Psoas muscle (tissue), 8 donors: ENCODE measurements at places on chromosomes 13 and 19. TPM values are rescaled to one million over a fixed set of nuclear protein-coding genes. Genes with fewer than 3 reads are reported as not detected.
A peak's percentile ranks its signal among the peaks of the same experiment; 100 is the strongest.

- DNase-seq, result no peak
These were observed 320.3 kb downstream of the SUCLA2 start for GRCh38 chr13:47680748-47681147.

The FARP1 gene
- 5.7 TPM for polyA plus RNA-seq

The NTF4 gene
- polyA plus RNA-seq, result 5.6 TPM

DNA sequence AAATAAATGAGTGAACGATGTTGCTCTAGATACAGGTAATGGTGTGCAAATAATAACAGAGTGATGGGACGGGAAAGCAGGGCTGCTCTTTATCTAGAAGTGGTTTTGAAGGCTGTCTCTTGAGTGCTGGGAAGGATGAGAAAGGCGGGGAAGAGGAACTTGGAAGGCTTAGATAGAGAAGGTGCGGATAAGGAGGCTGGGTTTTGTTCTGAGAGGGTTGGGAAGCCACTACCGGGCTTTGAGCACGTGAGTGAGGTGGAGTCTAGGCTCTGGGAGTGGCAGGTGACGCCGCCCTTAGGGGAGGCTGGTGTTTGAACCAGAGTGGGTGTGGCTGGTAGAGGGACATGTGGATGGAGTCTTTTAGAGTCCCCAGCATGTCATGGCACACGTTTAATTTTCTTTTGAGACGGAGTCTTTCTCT lies 811 bp downstream of the ARMC6 start:
- DNase-seq, result peak; percentile 33

GRCh38 chr19:17775245-17775927 lies 19.6 kb upstream of the B3GNT3 start:
- no peak for DNase-seq

The CPB2 gene
- polyA plus RNA-seq, result not detected

GRCh38 chr19:38850976-38851621 lies 1.3 kb upstream of the HNRNPL start:
- peak; percentile 74 for DNase-seq

GRCh38 chr19:34471906-34472700 lies 9.5 kb upstream of the WTIP start:
- no peak for DNase-seq

GRCh38 chr19:42122691-42123607 lies 9.3 kb downstream of the POU2F2 start:
- no peak for DNase-seq

The IZUMO2 gene
- polyA plus RNA-seq, result not detected

DNA sequence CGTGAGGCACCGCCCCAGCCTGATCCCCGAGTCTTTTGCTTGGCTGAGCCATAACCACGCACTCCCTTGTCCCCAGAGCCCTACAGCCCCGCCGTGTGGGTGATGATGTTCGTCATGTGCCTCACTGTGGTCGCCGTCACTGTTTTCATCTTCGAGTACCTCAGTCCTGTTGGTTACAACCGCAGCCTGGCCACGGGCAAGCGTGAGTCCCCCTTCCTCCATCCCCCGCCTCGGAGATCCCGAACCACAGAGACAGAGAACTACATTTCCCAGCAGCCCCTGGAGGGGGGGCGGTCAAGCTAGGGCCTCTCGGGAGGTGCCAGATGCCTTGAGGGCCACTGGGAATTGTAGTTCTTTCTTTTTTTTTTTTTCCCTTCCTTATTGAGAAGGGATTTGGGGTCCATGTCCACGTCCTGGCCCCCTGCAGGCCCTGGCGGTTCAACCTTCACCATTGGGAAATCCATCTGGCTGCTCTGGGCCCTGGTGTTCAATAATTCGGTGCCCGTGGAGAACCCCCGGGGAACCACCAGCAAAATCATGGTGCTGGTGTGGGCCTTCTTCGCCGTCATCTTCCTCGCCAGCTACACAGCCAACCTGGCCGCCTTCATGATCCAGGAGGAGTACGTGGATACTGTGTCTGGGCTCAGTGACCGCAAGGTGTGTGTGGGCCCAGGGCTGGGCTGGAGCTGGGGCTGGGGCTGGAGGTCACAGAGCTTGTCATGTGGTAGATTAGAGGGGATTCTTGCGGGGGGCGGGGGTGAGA lies 25.9 kb downstream of the GRIN2D start:
- peak; percentile 47 for DNase-seq

- DNase-seq, result no peak
These were observed 152.5 kb upstream of the SOX1 start for GRCh38 chr13:111914241-111915103.

- DNase-seq, result no peak
These were observed 18.6 kb downstream of the C19orf81 start for GRCh38 chr19:50667759-50668231.

The DZIP1 gene
- polyA plus RNA-seq, result 0.91 TPM

DNA sequence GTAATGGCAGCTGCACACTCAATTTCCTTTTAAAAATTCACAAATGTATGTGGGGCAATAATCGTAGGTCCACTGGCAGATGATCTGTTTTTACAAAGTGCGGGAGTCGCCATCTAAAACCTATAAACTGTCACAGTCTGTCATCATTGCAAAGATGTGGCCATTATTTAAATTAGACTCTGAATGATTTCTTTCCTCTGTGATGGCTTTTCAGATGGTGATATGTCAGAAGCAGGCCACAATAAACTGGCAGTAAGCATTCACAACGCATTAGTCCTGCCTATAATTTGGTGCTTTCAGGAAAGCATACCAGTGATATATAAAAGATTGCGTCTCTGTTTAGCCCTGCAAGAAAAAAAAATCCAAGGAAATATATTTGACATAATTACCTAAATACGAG lies 226.8 kb downstream of the TBC1D4 start:
- no peak for DNase-seq

DNA sequence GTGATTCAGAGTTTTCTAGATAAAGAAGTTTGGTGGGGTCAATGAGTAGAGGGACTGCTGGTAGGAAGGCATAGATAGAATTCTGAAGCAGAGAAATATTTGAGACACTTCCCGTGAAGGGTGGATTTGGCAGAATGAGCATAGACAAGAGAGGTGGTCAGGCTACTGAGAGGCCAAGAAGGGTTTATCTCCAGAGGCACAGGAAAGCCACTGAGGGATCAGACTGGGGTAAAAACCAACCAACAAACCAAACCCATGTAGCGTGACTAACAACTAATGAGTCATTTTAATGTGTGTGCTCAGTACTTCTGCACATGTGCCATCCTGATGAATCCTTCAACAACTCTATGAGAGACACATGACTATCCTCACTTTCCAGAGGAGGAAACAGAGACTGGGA lies 60.0 kb upstream of the SERP2 start:
- no peak for DNase-seq

GRCh38 chr19:2592824-2593223 lies 109.7 kb downstream of the GNG7 start:
- no peak for DNase-seq

The LYL1 gene
- polyA plus RNA-seq, result 1.1 TPM

The CHERP gene
- polyA plus RNA-seq, result 17.0 TPM

GRCh38 chr13:24670961-24671381 lies 9.2 kb upstream of the ATP12A start:
- DNase-seq, result no peak

DNA sequence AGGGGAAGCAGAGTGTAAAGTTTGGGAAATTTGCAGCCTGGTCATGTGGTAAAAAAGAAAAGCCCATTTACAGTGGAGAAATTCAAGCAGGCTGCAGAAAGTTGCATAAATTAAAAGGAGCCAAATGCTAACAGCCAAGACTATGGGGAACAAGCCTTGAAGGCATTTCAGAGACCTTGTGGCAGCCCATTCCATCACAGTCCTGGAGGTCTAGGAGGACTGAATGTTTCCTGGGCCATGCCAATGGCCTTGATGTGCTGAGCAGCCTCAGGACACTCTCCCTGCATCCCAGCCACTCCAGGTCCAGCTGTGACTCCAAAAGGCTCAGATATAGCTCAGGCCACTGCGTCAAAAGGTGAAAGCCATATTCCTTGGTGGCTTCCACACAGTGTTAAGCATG lies 1202.4 kb upstream of the ATXN8OS start:
- no peak for DNase-seq

The FPR3 gene
- 0.66 TPM for polyA plus RNA-seq

DNA sequence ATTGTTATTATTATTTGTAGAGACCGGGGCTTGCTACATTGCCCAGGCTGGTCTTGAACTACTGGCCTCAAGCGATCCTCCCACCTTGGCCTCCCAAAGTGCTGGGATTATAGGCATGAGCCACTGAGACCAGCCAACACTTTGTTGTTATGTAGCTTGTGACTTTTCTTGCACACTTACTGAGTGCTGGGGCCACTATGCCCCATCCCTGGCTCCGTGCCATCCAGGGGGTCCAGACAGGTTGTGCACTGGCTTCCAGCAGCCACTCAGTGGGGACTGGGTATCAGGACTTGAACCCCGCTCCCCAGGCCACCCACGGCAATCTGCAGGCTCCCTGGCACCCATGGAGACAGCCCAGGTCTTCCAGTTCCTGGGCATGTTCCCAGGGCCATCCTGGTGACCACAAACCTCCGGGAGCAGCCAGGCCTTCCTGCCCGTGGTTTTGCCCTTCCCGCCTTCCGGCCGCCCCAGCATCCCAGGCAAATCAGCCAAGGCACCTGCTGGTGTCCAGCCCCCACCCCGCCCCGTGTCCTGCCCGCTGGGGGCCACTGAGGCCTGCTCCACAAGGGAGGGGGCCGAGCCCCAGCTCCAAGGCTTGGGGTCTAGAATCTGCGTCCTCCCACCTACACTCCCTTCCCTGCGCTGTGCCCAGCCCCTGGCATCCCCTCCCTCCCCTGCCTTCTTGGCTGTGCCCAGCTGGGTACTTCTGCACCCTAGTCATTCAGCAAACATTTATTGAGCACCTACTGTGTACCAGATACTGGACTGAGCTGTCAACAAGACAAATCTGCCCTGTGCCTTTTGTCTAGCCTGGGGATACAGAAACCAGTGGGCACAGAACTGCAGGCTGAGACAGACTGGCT lies 23.7 kb upstream of the SEMA6B start:
- DNase-seq, result no peak

GRCh38 chr13:42320375-42320787 lies 48.4 kb downstream of the AKAP11 start:
- no peak for DNase-seq

The TUBA3C gene
- 0.03 TPM for polyA plus RNA-seq

DNA sequence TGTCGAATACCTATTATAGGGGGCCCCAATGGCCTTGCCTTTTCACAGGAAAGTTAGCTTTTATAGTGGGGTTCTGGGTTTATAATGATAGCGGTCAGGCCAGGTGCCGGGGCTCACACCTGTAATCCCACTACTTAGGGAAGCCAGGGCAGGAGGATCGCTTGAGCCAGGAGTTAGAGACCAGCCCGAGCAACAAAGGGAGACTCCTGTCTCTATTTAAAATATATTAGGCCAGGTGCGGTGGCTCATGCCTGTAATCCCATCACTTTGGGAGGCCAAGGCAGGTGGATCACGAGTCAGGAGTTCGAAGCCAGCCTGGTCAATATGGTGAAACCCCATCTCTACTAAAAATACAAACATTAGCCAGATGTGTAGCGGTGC lies 7.3 kb downstream of the RPS11 start:
- DNase-seq, result no peak

The PEG3 gene
- polyA plus RNA-seq, result 0.08 TPM

The MUC16 gene
- polyA plus RNA-seq, result not detected
